ENCODE measurements at places on chromosomes 6 and 20.
A peak's percentile ranks its signal among the peaks of the same experiment; 100 is the strongest.

DNA sequence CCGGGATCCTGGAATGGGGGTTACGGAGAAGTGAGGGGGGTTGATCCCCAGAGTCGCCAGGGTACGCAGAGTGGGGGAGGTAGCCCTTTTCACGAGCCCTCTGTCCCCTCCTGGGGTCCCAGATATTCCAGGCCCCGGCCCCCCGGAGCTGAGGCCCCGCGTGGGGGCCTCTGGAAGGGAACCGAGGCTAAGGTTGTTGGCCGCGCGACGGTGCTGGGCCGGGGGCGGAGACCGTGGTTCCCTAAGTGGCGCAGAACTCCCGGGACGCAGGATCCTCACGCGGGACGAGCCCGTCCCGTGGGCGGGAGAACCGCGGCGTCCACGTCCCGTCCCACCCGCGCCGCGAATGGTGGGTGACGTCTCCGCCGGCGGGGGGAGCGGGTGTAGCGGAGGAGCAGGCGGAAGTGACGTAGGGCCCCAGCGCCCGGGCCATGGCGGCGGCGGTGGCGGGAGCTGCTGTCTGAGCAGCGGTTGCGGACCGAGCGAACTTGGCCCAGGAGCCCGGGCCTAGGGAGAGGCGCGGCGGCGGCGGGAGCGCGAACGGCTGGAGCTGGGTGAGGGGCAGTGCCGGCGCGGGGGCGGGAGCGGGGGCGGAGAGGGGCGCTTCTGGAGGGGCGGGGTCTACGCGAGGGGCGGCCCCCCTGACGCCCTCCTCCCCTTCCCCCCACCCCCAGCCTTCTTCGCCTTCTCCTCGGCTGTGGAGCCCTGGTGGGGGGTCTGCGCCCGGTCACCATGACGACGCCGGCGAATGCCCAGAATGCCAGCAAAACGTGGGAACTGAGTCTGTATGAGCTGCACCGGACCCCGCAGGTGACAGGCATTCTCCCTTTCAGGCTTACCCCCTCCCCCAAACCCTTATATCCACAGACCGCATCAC lies at the start of gene RING1:
RING1 (plus strand) TSS at position 410 of the 877 bp plus-strand sequence; CDS start at position 733, 323 bp downstream.
- peak; percentile 92 for DNase-seq

DNA sequence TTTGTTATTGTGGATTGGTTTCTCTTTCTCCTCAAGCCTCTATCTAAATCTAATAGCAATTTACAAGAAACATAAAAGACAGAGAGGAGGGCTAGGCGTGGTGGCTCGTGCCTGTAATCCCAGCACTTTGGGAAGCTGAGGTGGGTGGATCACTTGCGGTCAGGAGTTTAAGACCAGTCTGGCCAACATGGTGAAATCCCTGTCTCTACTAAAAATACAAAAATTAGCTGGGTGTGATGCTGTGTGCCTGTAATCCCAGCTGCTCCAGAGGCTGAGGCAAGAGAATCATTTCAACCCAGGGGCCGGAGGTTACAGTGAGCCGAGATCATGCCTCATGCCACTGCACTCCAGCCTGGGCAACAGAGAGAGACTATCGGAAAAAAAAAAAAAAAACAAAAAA lies 46.6 kb downstream of the SLC2A12 start:
- no peak for DNase-seq

DNA sequence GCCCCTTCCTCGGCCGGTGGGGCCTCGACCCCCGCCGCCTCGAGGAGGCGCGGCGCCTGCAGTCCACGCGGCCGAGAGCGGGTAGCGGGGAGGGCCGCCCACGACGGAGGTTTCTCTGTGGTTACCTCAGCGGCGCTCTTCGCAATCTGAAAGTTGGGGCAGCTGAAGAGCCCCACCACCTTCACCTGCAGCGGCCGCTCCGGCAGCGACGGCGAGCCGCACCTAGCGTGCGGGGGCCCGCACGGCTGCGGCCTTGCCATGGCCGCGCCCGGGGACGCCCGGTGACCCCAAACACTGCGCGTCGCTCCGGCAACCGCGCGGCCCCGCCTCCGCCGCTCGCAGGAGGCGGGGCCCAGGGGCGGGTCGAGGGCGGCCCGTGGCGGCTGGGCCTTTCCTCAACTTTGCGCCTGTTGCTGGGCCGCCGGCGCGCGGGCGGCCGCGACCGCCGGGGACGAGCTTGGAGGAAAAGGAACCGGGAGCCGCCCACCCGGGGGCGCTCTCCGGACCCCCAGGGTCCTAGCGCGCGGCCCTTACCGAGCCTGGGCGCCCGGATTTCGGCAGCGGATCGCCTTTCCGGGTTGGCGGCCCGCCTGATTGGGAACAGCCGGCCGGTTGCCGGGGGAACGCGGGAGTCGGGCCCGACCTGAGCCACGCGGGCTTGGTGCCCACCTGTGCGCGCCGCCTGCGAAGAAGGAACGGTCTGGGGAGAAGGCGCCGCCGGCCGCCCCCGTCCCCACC lies at the start of the genes PPIL6 and SMPD2:
PPIL6 (minus strand) TSS at position 298 of the 738 bp plus-strand sequence; CDS start at position 260, 38 bp downstream.
SMPD2 (plus strand) TSS at position 394 of the 738 bp plus-strand sequence. CDS start 398 bp downstream, outside the sequence.
- peak; percentile 85 for DNase-seq

GRCh38 chr6:157514659-157515496 lies 133.9 kb downstream of the ZDHHC14 start:
- no peak for DNase-seq

GRCh38 chr20:54131675-54132611 lies 41.8 kb downstream of the CYP24A1 start:
- DNase-seq = no peak
